ENCODE measurements at places on chromosomes 4 and X.

DNA sequence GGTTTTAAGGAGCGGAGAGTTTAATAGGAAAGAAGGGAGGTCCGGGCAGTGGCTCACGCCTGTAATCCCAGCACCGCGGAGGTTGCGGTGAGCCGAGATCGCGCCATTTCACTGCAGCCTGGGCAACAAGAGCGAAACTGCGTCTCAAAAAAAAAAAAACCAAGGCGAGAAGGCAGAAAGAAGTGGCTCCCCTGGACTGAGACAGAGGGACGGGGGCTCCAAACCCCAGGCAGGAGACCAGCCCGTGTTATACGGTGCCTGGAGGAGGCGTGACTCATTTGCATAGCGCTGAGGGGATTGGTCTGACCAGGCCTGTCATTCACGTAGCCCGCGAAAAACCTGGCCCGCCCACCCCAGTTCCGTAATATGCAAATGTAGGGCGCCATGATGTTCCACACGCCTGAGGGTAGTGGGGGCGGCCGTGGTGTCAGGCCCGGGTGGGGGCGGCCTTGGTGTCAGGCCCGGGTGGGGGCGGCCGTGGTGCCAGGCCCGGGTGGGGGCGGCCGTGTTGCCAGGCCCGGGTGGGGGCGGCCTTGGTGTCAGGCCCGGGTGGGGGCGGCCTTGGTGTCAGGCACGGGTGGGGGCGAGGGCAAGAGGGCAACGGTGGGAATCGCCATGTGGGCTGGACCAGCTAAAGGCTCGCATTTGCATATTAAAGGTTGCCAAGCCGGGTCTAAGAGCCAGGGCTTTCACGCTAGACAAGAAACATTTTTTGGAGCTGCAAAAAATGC lies 2.1 kb downstream of the PLCXD1 start:
- DNase-seq, result peak; percentile 86

DNA sequence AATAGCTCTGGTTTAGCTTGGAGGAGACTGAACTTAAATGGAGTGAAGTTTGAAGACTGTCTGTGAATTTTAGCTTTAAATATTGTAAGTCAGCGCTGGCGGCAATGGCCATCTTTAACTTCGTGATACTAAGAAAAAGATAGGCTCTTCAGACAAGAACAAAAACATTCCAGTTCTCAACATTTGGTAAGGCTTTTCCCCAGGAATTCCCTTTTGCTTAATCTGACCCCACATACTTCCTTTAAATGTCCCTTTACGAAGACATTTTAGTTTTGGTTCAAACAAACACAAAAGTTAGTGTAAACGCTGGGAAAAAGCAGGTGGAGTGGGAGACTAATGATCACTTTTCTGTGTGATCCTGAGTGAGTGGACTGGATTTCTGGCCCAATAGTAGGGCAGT lies 106.2 kb downstream of the MAML3 start:
- no peak for DNase-seq

GRCh38 chr4:41748074-41748570 lies 403 bp downstream of the PHOX2B start:
- DNase-seq, result no peak

GRCh38 chr4:2824836-2825381 lies 18.7 kb upstream of the ADD1 start:
- no peak for DNase-seq

- DNase-seq, result no peak
Observed at GRCh38 chr4:77790146-77790545, 29.0 kb downstream of the CNOT6L start.

GRCh38 chrX:27591938-27592337 lies 1.8 kb downstream of the DCAF8L2 start:
- no peak for DNase-seq

- no peak for DNase-seq
Observed at GRCh38 chr4:30939069-30939468, 218.9 kb downstream of the PCDH7 start.

- DNase-seq, result no peak
Observed at GRCh38 chrX:85244450-85245211, 840 bp downstream of the ZNF711 start.

GRCh38 chrX:65697915-65698796 lies 30.7 kb downstream of the MSN start:
- DNase-seq, result peak; percentile 57

DNA sequence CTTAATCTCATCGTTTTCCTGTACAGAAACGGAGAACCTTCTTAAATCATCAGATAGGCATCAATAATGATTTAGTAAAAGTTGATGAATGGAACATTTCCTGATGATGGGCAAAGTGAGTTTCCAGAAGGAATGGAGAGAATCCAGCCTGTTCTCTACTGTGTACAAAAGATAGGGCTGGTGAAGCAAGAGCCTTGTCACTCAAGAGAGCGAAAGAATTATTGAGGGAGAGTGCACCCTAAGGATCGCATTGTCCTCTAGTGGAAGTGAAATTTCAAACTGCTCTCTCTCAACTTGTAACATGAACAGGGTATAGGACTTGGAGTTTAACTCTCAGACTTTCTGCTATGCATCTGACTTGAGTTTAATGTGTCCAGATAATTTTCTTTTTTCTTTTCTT lies 69.6 kb downstream of the CDS1 start:
- no peak for DNase-seq

- no peak for DNase-seq
Observed at GRCh38 chr4:85864259-85865205, 389.6 kb downstream of the ARHGAP24 start.

GRCh38 chr4:152308951-152309350 lies 226.9 kb downstream of the FBXW7 start:
- no peak for DNase-seq

- no peak for DNase-seq
Observed at GRCh38 chr4:86033171-86033570, 326.7 kb downstream of the MAPK10 start.

- no peak for DNase-seq
Observed at GRCh38 chr4:112766422-112766821, 129.5 kb downstream of the LARP7 start.

- DNase-seq, result no peak
Observed at GRCh38 chr4:138458751-138459150, 216.6 kb upstream of the SLC7A11 start.

- DNase-seq, result no peak
Observed at GRCh38 chr4:152090543-152090942, 329.7 kb upstream of the GATB start.

DNA sequence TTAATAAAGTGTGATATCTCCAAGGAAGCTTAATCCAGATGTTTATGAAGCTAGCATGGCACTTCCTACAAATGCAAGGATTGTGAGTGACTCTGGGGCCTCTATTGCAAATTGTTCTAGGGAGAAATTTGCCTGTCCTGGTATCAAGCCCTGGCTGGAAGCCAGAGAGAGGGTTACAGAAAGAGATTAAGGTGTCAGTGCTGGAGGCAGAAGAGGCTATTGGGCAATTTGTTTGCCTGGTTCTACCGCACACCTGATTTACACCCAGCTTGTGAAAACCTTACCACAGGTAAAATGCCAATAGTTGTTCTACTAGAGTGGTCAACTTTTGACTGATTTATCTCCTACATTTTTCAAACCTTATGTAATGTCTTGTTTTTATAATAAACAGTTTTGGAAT lies 186.7 kb upstream of the FAT1 start:
- no peak for DNase-seq

GRCh38 chrX:153868576-153869472 lies 17.1 kb downstream of the L1CAM start:
- no peak for DNase-seq

GRCh38 chr4:110629780-110630687 lies 7.2 kb upstream of the PITX2 start:
- no peak for DNase-seq

DNA sequence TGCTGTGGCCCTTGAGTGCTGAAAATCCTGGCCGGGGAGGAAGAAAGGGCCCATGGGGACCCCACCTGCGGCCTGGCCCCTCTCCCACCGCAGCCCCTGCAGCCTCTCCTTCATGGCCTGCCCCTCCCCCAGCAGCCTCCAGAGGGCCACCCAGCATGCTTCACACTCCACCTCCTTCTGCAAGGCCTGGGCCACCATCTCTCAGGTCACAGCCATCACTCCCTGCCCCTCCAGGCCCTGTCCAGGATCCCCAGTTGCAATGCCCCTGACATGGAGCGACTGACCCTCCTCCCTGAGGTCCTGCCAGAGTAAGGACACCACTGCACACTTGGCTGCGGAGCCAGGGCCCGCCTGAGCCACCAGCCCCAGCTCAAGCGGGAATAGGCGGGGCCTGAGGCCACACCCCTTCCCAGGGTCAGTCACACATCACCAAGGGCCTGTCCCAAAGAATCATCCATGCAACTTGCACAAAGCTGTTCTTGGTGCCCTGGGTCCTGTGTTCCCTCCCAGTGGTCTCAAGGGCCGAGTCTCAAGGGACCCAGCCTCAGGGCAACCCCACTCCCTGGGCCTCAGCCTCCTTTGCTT lies 32.9 kb downstream of the CCNQ start:
- no peak for DNase-seq

- peak; percentile 38 for DNase-seq
Observed at GRCh38 chr4:113901994-113902787, 77.3 kb downstream of the ARSJ start.

DNA sequence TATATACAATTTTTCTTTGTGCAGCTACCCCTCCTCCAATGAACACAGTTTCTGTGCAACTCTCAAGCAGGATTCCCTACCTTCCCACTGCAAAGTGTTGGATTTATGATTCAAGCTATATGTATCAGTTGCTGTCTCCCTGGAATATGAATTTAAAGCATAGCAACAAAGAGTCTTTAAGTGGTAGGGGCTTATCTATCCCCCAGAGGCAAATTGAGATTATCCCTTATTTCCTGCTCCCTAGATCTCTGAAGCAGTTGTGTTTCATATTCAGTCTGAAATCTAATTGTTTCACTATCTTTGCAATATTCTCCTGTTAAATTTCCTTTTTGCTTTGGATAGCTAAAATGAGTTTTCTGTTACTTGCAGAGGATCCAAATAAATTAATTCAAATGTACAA lies 263.0 kb downstream of the IQCM start:
- no peak for DNase-seq

DNA sequence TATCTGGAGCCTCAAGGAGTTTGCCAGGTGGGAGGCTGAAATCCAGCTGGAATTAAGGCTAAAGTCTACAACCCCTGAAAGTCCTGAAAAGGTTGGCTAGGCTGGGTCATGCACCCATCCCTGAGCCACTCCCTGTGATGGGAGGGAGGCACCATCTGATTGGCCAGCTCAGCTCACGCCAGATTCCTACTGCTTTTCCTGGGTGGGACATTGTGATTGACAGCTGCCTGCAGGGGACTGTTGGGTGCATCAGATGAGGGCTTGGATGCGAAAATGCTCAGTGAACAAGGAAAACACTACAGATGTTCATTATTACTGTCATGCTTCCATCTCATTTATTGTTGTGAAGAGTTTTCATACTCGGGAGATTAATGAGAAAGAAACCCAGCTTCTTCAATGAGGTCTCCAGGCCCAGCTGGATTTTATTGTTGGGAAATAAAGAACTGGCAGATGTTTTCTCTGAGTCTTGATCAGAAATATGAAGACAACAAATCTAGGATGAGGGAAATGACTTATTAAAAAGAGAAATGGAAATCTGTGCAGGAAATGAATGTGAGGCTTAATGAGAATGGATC lies 185.9 kb downstream of the STK32B start:
- DNase-seq, result no peak

GRCh38 chrX:117059848-117060247 lies 597.1 kb upstream of the CT83 start:
- no peak for DNase-seq

- DNase-seq, result no peak
Observed at GRCh38 chr4:6368096-6368495, 98.4 kb downstream of the WFS1 start.

- DNase-seq, result no peak
Observed at GRCh38 chrX:69555481-69556041, 51.4 kb downstream of the NALF2 start.
